ENCODE measurements at places on chromosomes 6 and 20. TPM values are rescaled to one million over a fixed set of nuclear protein-coding genes. Genes with fewer than 3 reads are reported as not detected.

DNA sequence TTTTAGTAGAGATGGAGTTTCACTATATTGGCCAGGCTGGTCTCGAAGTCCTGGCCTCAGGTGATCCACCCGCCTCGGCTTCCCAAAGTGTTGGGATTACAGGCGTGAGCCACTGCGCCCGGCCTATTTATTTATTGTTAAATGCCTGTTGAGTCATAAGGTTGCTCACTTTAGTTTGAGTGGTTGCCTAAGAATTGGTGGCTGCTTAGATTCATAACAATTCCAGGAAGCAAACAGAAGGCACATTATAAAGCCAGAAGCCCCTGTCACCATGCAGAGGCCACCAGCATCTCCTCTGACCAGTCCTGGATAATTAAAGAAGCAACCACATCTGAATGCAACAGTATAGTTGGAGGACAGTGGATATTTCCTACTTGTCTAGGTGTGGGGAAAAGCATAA lies 24.0 kb upstream of the ARMH2 start:
- DNase-seq = no peak

- no peak for DNase-seq
These were observed 212.2 kb downstream of the HIVEP2 start for GRCh38 chr6:142732790-142733189.

GRCh38 chr6:26187981-26188635 lies 100.9 kb downstream of the HFE start:
- DNase-seq = no peak

- DNase-seq = no peak
These were observed 12.9 kb upstream of the SLC9A8 start for GRCh38 chr20:49799698-49800097.

The AVP gene
- total RNA-seq = not detected

The ACTL10 gene
- not detected for total RNA-seq

The SOD2 gene
- 125 TPM for total RNA-seq
